ENCODE measurements at places on chromosomes 7 and 10.

GRCh38 chr10:57494486-57494885, 773.2 kb downstream of the IPMK start:
- DNase-seq, result no peak

GRCh38 chr7:86644282-86645224, 844 bp downstream of the GRM3 start:
- no peak for DNase-seq

- DNase-seq, result no peak
These were observed 63.9 kb upstream of the NANOS1 start for GRCh38 chr10:118965645-118966044.

DNA sequence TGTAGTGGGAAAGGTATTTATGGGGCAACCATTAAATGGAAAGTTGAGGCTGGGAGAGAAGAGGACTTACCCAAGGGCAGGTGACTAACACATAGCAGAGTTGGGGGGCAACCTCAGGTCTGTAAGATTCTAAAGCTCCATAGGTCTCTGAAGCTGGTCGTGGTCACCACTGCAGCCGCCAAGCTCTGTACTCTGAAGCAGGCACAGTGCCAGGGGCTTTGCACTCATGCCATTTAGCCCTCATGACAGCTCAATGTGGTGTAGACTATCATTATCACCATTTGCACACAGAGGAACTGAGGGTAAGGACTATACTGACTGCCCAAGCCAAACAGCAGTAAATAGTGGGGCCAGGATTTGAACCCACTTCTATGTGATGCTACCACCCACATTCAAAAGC, 32.5 kb upstream of the TMEM273 start:
- no peak for DNase-seq

GRCh38 chr7:41702635-41703371, at the start of gene INHBA:
Gene INHBA (minus strand): TSS chr7:41703090. CDS start chr7:41700374, 2,716 bp downstream.
- peak; percentile 48 for DNase-seq

DNA sequence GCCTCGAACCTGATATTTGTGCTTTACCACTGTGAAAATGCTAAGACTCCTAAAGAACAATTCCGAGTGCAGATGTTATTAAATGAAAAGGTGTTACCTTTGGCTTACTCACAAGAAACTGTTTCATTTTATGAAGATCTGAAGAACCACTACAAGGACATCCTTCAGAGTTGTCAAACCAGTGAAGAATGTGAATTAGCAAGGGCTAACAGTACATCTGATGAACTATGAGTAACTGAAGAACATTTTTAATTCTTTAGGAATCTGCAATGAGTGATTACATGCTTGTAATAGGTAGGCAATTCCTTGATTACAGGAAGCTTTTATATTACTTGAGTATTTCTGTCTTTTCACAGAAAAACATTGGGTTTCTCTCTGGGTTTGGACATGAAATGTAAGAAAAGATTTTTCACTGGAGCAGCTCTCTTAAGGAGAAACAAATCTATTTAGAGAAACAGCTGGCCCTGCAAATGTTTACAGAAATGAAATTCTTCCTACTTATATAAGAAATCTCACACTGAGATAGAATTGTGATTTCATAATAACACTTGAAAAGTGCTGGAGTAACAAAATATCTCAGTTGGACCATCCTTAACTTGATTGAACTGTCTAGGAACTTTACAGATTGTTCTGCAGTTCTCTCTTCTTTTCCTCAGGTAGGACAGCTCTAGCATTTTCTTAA, 47.7 kb downstream of the MINPP1 start:
- no peak for DNase-seq

- no peak for DNase-seq
These were observed 46.9 kb downstream of the SLIT1 start for GRCh38 chr10:97138846-97139245.

GRCh38 chr7:5494683-5495561, 71.3 kb upstream of the TNRC18 start:
- no peak for DNase-seq

- peak; percentile 83 for DNase-seq
These were observed 301.3 kb downstream of the PHTF2 start for GRCh38 chr7:78099715-78100394.

DNA sequence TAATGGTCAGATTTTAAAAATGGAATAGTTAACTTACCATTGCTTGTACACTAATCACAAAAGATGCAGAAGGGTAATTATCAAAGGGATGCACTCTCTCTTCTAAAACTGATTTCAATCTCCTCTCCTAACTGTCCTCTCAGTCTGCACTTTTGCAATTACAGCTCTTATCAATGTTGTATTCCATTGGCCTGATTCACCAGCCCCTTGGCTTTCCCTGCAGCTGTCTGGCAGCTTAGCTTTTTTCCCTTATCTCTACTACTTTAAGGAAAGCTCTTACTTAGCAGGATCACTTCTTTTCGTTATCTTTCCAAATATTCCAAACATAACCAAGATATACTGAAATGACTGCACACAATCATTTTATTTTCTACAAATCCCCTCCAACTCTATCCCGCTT, 448.8 kb downstream of the GRM8 start:
- no peak for DNase-seq

GRCh38 chr10:130027716-130028464, 63.8 kb upstream of the EBF3 start:
- no peak for DNase-seq

DNA sequence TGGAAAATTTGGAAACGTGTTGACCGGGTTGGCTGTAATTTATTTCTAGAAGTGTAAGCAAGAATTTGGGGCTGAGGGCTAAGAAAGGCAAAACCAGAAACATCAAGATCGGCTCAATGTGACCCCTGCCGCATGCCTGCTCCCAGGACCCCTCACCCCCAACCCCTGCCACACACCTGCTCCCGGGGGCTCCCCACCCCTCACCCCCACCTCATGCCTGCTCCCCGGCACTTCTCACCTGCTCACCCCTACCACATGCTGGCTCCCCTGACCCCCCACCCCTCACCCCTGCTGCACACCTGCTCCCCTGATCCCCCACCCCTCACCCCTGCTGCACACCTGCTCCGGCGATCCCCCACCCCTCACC, 19.0 kb upstream of the CFAP46 start:
- no peak for DNase-seq

DNA sequence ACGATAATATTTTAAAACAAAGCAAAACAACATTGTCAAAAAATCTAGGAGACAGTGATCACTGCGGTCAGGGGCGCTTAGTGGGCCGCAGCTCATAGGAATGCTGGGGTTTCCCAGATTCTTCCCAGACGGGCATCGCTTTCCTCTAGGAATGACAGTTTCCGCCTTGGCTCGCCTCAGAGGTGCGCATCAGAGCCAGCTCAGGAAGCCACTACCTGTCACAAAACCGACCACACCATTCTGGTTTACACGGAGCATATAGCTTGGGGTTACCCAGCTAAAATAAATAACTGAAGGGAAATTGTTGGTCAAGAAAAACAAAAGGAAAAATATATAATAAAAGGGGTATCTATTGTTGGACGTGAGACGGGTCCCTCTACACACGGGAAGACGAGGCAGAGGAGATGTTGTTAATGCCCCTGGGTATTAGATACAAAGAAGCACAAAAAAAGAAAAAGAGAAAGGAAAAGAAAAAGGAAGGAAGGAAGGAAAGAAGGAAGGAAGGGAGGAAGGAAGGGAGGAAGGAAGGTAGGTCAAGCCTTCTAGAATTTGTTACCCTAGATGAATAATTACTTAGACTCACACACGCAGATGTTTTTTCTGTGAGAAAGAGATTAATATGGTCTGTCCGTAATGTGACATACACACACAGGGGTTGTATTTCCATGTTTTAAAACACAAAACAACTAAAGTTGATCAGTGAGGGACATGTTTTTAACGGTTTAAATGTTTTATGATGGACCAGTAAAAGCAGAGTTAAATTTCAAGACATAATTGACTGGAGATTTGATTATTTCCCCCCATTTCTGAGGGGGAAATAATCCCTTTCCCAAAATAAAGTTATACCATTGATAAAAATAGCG, 292.4 kb upstream of the NFE2L3 start:
- no peak for DNase-seq

DNA sequence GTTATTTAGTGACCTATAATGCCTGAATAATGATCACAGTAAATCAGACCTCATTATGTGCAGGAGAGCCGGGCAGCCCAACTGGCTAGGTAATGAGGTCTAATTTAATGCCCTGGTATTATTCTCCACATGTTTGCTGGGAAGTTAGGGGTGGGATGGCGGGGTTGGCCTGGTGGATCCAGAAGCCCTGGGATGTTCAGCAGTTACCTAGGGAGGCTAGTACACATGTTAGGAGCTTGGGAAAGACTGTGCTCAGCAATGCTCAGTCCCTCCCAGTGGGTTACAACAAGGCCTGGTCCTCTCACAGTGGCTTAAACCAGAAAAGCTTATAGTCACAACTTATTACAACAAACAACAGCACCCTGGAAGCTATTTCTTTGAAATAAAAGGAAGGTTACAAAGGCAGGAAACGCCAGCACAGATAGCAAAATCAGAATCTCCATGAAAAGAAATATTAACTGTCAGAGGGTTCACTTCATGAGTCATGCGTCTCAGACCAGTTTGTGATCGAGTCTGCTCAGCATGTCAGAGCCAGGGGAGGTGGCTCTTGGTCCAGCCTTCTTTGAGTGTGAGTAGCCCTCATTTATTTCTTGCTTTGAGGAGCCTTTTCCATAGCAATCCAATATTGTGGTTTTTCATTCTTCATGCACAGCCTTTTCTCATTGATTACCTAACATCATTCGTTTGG, 418.6 kb upstream of the NPVF start:
- DNase-seq, result no peak

- DNase-seq, result no peak
These were observed 38.4 kb downstream of the ALDH18A1 start for GRCh38 chr10:95618101-95618500.

DNA sequence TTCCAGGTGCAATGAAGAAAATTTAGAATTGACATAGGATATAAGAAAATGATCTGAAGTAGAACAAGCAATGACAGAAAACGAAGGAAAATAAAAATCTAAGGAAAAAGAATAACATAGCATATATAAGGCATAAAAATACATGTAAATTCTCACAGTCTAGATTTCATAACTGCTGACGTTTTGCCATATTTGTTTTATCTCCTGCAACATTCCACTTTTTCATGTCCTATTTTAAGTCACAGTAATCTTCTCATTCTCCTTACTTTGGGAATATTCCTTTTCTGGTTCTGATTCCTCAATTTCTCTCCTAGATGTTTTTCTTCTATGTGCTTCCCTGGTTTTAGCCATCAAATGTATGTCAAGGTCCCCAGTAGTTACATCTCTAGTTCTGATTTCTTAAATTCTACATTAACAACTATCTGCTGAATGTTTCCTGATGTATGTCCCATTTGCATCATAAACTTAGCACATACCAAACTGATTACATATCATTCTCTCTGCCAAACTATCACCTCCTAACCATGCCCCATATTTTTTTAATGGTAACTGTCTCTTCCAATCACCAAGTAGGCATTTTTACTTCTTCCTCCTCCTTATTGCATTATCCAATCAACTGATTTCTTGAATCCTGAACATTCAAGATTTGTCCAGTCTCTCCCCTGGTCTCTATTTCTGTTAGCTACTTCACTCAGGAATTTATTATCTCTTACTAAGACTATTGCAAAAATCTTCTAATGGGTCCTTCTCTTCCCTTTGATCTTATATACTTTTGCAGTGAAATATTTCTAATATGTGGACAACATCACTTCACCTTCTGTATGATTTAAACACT, 171.3 kb downstream of the DNAJC1 start:
- peak; percentile 30 for DNase-seq

DNA sequence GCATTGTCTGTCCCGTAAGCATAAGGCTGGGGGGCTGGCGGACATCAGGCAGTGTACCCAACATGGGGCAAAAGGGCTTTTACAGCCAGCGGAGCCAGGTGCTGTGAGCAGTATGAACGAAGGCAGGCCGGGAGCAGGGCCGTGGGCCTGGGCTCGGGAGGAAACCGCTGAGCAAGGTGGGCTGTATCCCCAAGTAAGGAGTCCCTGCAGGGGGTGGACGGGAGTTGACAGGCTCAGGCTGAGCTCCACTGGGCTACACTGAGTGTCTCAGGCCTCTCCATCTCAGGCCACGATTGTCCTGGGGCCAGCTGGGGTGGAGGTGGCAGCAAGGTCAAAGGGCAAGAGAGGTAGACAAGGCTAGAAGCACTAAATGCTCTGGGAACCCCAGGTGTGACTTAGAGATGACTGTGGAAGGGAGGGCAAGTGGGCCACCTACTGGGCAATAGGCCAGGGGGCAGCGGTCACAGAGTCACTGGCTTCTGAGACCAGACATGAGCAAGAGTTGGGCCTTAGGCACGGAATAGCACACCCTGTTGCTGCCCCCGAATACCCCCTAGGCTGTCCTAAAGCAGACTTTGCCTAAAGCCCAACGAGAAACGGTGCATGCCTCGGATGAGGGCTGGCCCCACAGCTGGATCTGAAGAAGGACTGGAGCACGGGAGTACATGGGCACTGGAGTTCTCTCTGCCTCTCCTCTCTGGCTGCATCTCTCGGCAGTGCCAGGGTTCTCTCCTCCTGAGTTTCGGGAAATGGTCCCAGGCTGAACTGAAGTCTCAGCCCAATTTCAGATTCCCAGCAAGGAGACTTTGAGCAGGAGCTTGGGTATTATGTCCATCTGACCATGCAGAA, 10.8 kb upstream of the RAMP3 start:
- DNase-seq, result no peak

- no peak for DNase-seq
These were observed 158.4 kb upstream of the NAMPT start for GRCh38 chr7:106443156-106443555.

DNA sequence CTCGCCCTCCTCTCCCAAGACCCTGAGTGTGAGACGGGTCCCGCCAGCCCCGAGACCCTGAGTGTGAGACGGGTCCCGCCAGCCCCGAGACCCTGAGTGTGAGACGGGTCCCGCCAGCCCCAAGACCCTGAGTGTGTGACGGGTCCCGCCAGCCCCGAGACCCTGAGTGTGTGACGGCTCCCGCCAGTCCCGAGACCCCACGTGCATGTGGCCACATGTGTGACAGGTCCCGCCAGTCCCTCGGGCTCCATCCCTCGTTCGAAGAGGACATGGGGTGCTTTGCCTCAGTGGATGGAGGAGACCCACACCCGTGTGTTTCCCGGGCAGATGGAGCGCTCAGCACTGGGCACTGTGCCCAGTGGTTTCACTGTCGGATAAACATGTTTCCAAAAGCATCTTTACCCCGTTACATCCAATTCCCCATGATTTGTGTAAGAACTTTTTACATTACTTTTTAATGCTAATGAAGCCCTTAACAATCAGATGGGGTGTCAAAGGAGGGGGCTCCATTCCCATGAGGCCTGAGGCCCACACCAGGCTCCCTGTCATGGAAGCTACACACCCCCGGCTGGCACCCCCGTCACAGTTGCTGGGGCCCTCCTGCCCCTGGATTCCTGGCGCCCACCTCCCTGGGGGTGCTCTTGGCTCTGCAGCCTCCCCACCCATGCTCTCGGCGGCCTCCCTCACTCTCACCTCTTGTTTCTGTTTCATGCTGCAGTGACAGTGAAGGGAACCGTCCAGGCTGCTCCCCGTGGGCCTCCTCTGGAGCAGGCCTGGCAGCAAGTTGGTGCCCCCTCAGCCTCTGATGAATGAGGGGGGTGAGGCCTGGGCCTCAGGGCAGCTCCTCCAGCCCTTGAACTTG, 48.5 kb upstream of the CFAP46 start:
- DNase-seq, result no peak

GRCh38 chr10:75505840-75506506, 74.5 kb downstream of the LRMDA start:
- DNase-seq, result no peak

- no peak for DNase-seq
These were observed 18.9 kb upstream of the GPR22 start for GRCh38 chr7:107450970-107451369.

GRCh38 chr10:117553142-117553814, 10.7 kb downstream of the EMX2 start:
- no peak for DNase-seq

All from GM04503 (cell line).